Naive thymus-derived CD8-positive, alpha-beta T cell (primary cell): ENCODE measurements at places on chromosomes 13 and 19.

GRCh38 chr13:44342741-44343140, 30.9 kb upstream of the SERP2 start:
- DNase-seq = no peak

GRCh38 chr19:10214784-10215183, 16.3 kb downstream of the S1PR2 start:
- no peak for DNase-seq

DNA sequence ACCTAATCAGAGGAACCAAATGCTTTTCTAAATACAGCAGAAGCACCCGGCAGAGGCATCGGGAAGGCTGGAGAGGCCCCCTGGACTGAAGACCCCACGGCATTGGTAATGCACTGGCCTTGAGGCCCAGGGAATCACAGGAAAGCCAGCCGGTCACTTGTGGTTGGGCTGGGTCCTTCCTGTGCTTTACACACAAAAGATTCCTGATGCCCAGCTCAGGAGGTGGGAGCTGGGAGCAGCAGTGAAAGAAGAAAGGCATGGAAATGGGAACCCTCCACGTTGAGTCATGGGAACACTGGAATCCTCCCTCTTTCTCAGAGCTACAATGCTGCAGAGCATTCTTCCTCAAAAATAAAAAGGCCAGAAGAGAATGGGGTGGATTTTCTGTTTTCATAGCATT, 126.4 kb downstream of the TNFRSF19 start:
- DNase-seq = no peak

DNA sequence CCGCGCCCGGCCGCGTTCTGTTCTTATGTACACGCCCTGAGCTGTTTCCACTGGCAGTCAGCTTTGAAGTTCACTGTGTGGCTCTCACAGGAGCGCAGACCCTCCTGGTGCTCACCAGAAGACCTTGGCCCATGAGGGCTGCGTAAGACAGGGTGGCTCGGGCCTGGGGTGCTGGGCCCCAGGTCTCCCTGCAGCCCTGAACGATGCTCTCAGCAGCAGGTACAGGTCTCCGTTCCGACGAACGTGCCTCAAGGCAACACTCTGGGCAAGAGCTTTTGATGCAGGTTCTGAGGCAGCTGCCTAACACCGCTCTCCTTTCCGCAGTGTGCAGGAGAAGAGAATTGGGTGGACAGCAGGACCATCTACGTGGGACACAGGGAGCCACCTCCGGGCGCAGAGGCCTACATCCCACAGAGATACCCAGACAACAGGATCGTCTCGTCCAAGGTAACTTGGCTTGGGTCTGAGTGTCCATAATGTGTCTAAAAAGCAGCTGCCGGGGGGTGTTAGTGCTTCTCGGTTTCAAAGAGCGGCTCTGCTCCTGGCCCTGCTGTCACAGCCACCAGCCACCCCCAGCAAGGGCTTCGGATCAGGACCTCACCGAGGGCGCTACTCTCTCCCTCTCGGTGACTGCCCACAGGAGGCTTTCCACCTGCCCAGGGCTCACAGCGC, 95.1 kb downstream of the ATP11A start:
- no peak for DNase-seq

DNA sequence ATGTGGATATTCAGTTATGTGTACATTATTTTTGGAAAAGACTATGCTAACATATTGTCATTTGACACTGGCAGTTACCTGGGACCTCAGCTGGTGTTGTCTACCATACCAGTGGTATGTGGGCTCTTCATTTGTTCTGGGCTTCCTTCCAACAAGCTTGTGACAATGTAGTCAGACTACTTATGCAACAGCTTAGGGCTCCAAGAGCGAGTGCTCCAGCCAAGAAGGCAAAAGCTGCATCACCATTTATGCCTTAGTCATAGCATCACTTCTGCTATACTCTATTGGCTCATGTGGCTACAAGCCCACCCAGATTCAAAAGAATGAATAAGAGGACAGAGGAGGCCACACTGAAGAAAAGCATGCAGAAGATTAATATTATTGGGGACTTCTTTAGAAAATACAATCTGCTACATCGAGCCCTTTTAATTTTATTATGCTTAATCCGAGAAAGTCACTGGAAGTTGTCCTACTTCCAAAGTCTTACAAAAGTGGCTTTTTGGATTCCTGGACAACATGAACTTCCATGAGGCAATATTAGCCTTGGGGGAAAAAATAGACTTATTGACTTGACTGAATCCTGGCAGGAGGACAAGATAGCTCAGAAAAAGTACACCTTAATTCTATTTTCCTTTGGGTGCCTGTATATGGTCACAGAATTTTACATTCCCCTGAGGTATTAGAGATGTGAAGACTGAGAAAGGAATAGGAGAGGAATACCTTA, 529.4 kb upstream of the HTR2A start:
- DNase-seq = no peak

DNA sequence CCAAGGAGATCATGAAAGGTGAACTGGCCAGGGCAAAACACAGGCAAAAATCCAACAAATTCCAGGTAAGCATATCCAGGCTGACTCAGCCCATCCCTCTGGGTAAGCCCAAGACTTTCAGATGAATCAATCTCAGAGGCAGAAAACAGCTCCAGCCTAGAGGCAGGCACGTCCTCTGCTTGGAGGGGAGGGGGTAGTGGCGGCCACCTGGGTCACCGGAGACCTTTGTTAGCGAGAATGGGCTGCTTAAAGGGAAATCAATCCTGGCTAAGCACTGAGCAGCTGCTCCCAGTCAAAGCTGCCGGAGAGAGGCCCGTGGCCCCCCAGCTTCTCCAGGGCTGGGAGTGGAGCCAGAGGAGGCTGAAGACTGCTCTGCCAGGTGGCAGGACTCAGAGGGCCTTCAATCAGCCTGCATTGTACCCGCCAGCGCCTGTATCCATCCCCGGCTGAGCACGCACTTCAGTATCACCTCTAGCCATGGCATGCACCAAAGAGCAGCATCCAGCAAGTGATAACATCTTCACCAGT, 48.2 kb downstream of the PIN1 start:
- DNase-seq = no peak

- no peak for DNase-seq
These were observed 5.0 kb downstream of the ANO8 start for GRCh38 chr19:17329366-17330261.

DNA sequence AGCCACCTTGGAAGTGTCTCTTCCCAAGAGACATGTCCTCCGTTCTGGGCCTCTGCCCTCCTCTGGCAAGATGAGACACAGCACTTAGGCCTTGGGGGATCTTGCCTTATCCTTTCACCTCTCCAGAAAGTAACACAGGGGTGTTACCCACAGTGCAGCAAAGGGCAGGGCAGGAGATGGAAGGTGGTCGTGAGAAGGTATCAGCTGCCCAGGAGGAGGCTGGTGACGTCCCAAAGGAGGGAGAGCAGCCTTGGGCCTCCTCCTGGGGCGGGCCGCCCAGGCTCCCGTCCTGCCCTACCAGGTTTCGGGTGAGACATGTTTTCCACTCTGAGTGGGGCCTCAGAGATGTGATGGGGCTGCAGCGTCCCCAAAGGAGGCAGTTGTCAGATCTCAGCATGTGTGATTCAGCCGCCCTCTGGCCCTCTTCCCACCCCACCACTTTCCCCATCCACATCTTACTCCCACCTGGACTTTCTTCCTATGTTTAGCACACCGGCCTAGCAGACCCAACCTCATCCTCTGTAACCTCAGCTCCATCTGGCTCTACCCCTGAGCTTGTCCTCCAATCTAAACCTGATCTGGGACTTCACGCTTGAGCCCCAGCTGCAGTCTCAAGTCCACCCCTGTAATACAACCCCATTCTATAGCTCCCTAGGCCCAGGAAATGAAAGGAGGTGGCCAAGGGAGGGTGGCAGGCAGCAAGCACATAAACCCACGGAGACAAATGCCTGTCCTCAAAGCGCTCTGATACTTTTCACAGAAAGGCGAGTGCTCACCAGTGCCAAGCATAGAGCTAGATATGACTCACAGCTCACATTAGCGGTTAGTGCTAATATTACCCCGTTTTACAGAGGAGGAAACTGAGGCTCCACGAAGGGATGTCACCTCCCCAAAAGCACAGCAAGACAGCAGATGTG, 9.3 kb downstream of the POU2F2 start:
- no peak for DNase-seq

- DNase-seq = no peak
These were observed 69.3 kb downstream of the SLC6A16 start for GRCh38 chr19:49255674-49256073.

- DNase-seq = no peak
These were observed 10.8 kb downstream of the ENOX1 start for GRCh38 chr13:43776006-43776405.

DNA sequence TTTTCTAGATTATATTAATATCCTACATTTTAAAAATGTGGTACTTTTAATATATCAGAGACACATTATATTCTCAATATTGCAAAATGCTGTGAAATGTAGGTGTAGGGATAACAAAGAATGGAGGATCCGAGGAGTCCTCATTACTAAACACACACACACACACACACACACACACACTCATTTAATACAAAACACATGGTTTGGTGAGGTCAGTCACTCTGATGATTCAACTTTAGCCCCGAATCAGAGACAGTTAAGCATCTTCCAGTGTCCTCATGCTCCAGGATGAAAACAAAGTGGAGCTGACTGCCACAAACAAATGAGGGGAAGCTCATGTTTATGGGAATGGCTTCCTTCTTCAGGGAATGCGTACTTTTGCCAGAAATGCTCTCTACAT, 147.5 kb downstream of the CYSLTR2 start:
- DNase-seq = no peak

DNA sequence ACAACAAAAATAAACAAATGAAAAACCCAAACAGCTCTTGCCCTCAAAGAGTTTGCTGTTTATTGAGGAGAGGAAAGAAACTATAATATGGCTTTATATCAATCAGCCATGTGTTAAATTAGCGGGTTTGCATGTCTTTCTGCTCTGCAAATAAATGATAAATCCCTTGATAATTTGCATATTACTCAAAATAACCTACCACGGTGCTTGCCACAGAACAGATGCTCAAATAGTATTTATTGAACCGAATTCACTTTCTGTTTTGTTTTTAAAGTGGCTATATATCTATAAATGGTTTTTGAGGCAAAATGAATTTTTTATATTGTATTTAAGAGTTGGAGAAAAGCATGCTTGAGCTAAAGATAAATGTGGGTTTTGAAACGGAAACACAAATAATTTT, 428.1 kb downstream of the ITGBL1 start:
- DNase-seq = no peak

GRCh38 chr19:13051557-13052165, 51.0 kb downstream of the LYL1 start:
- DNase-seq = no peak

- DNase-seq = no peak
These were observed 2.7 kb upstream of the ELAVL3 start for GRCh38 chr19:11483366-11484111.

DNA sequence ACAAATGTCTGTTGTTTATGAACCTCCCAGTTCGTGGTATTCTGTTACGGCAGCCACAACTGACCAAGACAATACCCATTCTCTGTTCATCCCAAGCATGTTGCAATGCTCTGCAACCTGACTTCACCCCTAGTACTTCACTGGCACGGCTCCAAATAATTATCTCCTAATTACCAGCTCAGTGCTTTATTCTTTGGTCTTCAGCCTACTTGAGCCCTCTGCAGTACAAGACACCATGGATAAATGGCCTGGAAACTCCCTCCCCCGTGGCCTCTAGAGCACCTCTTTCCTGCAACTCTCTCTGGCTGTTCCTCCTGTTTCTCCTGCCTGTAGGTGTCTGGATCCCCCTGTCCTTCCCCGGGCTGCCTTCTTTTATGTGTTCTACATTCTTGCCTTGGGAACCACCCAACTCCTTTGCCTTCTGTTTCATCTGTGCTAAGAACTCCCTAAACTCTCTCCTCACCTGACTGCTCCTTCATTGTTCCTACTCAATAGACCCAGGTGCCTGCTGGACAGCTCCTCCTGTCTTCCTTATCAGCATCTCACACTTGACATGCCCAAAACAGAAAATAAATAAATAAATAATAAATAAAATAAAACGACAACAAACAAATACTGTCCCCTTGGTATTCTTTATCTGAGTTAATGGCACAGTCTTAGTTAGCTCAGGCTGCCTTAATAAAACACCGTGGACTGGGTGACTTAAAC, 200.4 kb upstream of the IPO5 start:
- DNase-seq = no peak

DNA sequence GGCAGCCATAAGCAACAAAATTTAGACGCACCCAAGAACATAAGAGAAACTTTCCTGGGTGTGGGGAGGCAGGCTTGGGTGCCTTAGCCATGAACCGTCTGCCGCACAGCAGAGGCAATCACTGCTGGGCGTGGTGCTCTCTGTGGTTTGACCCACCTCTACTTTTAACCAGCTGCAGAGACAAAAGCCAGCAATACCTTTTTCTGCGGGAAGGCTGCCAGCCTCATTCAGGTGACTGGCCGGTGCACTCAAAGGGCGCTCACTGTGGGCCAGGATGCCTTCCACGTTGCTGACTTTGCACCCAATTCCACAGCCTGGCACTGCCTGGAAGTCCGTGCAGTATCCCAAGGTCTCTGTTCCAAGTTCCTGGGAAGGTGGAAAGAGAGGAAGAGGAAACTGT, 69.1 kb downstream of the ATP7B start:
- no peak for DNase-seq

DNA sequence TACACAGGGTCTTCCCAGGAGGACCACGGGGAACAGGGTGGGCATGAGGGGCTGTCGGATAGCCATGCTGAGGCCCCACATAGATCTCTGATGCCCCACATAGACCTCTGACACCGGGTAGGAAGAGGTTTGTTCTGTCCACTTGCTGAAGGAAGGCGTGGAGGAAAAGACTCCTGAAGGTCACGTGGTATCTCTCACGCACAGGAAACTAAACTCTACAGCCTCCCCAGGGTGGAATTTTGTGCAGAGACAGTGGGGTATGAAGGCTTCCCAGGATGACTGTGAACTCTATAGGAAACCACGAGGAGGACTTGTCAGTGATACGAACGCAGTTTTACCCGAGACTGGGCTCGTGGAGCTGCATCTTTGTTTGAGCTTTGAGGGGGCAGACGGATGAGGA, 2.8 kb downstream of the EVI5L start:
- no peak for DNase-seq

DNA sequence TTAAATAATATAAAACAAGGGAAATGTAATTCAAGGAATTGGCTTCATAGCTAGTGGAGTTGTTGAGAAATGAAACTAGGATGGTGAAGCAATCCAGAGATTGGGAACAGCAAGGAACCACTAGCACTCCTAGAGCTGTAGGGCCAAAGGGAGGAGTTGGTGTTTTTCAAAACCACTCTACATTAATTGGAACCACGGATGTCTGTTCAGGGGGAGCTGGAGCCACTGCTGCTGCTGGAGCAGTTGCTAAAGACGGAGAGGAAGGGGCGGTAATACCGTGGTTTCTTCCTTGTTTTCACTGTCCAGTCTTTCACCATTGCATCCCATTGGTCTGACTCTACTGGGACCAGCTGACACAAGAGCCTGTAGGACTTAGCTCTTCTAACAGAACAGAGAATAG, 8.5 kb downstream of the DNAJC15 start:
- no peak for DNase-seq

- DNase-seq = no peak
These were observed 38.0 kb downstream of the PHF11 start for GRCh38 chr13:49533591-49534269.
